ENCODE measurements at places on chromosomes 2 and 18.

GRCh38 chr2:69948032-69948962, 13.1 kb downstream of the ASPRV1 start:
- DNase-seq, result no peak

- DNase-seq, result no peak
These were observed 138.6 kb downstream of the DTNA start for GRCh38 chr18:34848695-34849094.

DNA sequence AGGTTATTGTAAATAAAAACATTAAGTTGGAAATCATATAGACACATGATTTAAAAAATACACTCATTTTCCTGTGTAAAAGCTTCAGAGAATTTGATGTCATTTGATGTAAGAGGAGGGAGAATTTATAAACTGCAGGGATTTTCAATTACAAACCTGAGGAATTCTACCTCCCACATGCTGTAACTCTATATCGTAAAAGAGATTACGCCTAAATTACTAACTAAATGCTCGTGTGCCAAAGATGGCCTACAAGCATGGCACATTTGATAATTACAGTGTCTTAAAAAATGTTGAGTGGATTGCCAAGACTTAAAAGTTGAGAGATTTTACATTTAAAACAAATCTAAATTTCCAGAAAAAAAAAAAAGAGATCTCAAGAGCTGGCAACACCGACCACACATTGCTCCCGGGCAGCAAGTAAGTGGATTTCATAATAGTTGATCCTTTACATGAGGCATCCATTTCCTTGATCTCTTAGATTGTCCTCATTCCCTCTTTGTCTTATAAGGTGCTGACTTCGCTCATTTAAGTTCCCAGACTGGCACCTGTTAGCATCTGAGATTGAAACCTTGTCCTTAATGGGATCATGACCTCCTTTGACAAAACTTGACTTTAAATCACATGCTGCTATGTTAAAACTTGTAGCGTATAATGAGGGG, 840.3 kb upstream of the ZEB2 start:
- no peak for DNase-seq

- DNase-seq, result no peak
These were observed 166.1 kb downstream of the PID1 start for GRCh38 chr2:229104974-229105387.

- DNase-seq, result no peak
These were observed 84.7 kb upstream of the LAPTM4A start for GRCh38 chr2:20136149-20136548.

- no peak for DNase-seq
These were observed 219.6 kb downstream of the CD226 start for GRCh38 chr18:69727912-69728572.

- DNase-seq, result no peak
These were observed 4.2 kb downstream of the ZAP70 start for GRCh38 chr2:97717613-97717995.

GRCh38 chr18:46546111-46546640, 110.8 kb downstream of the LOXHD1 start:
- DNase-seq, result no peak

DNA sequence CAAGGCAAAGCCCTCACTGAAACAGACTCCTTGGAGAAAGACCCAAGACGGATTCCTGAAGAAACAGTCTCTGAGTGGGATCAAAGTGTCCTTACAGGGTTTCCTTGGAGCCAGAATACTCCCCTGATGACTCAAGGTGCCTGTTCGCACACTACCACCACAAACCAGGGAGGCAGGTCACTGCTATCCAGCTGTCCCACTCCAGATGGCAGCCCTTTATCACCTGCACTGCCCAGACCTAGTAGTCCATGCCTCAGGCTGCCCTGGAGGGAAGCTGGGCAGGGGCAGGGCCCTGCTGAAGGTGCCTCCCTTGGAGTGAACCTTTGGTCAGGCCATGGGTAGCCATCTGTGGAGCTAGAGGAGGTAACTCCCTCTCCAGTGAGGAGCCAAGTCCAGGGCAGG, 34.1 kb downstream of the TRABD2A start:
- no peak for DNase-seq

GRCh38 chr2:42076357-42077225, 28.8 kb downstream of the PKDCC start:
- no peak for DNase-seq

DNA sequence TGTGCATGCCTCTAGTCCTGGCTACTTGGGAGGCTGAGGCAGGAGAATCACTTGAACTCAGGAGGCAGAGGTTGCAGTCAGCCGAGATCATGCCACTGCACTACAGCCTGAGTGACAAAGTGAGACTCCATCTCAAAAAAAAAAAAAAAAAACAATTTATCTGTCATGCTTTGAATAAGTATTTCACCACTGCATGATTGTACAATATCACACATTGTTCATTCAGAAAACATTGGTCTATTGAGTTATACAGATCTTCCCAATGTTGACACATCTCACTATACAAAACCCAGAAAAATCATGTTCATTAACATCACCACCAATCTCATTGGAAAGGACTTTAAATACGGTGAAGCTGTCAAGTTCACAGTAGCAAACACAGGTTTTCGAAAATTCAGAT, 46.8 kb upstream of the PPM1B start:
- no peak for DNase-seq

- no peak for DNase-seq
These were observed 463.2 kb upstream of the ZEB2 start for GRCh38 chr2:144983107-144983506.

DNA sequence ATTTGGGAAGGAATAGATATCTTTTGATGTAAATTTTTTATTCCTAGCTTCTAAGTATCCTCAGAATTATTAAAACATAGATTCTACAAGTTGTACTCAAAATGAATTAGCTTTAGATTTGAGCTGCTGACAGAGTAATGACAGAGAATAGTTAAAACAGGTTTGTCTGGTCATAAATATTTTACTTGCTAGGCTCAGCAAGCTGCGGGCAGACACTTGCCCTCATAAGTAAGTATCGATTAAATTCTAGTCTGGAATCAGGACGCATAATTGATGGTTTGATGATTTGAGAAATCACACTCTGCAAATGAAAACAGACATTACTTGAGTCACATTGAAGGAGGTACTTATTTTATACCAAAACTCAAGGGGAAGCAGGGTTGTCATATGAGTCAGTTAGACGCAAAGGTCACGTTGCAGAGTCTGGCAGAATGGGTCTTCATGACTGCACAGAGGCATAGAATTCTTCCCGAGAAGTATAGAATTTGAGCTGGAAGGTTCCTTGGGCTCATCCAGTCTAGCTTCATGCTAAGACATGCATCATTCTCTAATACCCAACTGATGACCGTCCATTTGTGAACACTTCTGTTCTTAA, 27.5 kb downstream of the ARL4C start:
- no peak for DNase-seq

GRCh38 chr2:153059338-153060052, 341.1 kb downstream of the ARL6IP6 start:
- DNase-seq, result no peak

- DNase-seq, result no peak
These were observed 286.2 kb downstream of the ZNF516 start for GRCh38 chr18:76208678-76209306.

GRCh38 chr18:51168960-51169662, 28.4 kb downstream of the MEX3C start:
- DNase-seq, result no peak

DNA sequence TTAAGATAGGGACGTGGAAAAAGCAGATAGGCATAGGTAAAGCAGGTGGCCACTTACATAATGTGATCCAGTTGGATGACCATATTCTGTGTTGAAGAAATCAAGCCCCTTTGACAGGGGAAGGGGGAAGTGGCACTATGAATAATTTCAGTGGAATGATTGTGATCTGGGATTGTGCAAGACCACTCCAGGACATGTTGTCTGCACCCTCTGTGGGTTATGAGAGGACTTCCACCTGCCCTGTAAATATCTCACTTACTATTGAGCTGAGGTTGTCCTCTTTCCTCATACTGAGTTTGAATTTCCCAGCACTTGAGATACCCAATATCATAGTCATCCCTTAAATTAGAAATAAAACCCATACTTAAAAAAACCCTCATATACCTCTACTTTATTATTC, 220.7 kb downstream of the IRS1 start:
- no peak for DNase-seq

DNA sequence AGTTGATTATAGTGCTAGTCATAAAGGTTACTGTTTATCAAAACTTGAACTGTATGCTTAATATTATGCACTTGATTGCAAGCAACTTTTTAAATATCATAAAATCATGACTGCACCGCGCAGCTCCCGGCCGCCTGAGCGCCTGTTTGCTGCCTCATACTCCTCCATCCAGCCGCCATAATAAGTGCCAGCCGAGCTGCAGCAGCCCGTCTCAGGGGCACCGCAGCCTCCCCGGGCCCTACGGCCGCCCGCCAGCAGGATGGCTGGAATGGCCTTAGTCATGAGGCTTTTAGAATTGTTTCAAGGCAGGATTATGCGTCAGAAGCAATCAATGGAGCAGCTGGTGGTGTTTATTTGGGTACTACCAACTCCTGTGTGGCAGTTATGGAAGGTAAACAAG, 337.2 kb downstream of the PAX3 start:
- DNase-seq, result no peak

GRCh38 chr2:70091364-70091763, 4.1 kb downstream of the PCBP1 start:
- DNase-seq, result no peak

GRCh38 chr18:63144748-63145147, 174.8 kb downstream of the BCL2 start:
- no peak for DNase-seq

- DNase-seq, result no peak
These were observed 17.8 kb downstream of the NCOA1 start for GRCh38 chr2:24508878-24509277.

DNA sequence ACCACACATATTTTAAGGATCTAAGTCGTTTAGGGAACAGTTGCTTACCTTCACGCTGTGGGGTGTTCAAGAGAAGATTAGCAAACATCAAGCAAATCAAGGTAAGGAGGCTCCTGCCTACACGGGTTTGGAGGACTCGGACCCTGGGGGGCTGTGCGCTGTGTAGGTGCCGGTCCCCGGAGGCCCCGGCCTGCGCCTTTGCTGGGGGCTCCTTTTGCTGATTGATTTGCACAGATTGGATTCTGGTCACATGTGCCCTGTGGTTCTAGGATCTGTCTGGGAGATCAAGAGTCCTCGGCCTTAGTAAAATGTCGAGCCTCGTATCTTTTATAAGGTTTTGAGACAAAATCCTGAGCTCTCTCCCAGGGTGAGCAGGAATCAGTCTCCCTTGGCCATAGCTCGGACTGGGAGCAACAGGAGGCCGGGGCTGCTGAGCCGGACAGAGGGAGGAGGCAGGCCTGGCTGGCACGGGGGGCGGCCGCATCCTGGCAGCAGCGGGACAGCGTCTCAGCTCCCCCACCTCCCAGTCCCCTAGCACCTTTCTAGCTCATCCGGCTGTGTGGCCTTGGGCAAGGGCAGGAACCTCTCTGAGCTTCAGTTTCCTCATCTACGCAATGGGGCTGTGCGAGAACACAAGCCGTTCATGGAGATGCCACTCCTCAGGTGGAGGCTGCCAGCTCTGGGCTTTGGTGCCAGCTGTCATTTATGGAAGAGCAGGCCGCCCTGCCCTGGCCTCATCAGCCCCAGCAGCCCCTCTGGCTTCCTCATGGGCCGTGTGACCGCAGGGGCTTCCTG, 147.2 kb downstream of the MBP start:
- no peak for DNase-seq

DNA sequence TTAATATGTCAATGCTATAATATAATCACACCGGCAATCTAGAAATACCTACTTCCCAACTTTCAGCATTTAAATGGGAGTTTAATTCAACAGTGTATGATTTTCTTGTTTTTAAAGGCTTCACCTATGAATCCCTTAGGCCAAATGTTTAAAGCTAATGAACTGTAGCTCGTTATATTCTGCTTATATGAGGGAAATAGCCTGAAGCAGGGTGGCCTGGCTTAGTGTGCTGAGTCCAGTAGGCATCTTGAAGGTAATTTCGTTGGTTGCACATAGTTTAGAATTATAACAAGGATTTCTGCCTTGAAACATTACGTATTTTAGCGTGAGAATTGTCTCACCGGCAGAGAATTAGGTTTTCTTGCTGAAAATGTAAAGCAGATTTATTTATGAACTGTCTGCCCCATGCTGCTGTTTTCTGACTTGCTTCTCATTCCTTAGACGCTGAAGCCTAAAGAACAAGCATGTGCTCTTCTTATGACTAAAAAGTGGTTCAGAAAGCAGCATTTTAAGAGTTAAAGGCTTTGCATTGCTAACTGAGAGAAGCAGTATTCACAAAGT, 433.7 kb upstream of the RAB12 start:
- no peak for DNase-seq

DNA sequence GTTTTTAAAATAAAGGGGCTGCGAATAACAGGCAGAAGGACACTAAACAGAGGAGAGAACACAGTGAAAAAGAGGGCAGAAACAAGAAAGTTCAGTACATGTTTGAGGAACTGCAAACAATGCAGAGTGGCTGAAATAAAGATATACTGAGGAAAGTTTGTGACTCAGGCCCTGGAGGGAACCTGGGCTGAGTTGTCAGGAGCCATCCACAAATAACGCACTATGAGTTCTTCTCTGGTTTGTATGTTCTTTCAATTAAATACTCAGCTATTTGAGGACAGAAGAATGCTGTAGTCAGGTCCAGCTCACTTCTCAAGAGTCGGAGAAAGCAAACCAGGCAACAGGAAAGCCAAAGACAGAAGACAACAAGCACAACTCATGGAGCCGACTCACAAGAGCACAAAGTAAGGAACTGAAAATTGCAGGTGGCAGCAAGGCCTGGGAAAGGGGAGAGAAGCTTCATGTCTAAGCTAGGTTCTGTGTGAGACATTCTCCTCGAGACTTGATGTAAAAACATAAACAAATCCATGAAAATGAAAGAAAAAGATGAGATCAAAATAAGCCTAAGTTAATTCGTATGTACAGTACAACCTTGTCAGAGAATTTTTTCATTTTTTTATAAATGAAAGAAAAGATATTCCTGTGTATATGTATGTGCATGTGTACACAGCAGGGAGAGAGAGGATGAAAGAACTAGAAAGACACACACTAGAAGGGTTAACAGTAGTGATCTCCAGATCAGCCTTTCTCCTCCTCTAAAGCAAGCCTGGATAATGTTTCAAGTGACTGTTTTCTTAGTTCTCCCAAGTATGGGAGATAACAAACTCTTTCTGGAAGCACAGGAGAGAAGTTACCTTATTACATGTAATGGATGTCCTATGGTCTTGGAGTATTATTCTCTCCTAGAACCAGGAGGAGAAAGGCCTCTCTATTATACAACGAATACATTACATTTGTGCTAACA, 41.5 kb downstream of the CHN1 start:
- no peak for DNase-seq

DNA sequence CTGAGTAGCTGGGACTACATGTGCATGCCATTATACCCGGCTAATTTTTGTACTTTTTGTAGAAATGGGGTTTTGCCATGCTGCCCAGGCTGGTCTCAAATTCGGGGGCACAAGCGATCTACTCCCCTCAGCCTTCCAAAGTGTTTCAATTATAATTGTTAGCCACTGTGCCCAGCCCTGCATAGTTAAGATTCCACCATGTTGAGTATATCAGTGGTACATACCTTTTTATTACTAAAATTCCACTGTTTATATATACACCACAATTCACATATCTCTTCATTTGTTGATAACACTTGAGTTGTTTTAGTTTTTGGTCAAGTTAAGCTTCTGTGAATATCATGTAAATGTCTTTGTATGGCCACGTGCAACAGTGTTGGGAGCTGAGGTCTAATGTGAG, 12.8 kb upstream of the FMNL2 start:
- DNase-seq, result no peak

All from stimulated activated CD4-positive, alpha-beta T cell treated with anti-CD3 and anti-CD28 coated beads, TNF-alpha, amount 100 ng/mL, for 48 hours (primary cell).